Progenitor cell of endocrine pancreas (in vitro differentiated cells): ENCODE measurements at places on chromosomes 2 and 18. TPM values are rescaled to one million over a fixed set of nuclear protein-coding genes. Genes with fewer than 3 reads are reported as not detected.

DNAJC5G gene
- total RNA-seq = not detected in 2 replicates

NXPH2 gene
- 5.3 and 5.9 TPM in 2 replicates for total RNA-seq

GRCh38 chr2:10016802-10017258, 26.5 kb upstream of the KLF11 start:
- DNase-seq = no peak

- DNase-seq = no peak
These were observed 12.6 kb downstream of the MRPL44 start for GRCh38 chr2:223969856-223970255.

DNA sequence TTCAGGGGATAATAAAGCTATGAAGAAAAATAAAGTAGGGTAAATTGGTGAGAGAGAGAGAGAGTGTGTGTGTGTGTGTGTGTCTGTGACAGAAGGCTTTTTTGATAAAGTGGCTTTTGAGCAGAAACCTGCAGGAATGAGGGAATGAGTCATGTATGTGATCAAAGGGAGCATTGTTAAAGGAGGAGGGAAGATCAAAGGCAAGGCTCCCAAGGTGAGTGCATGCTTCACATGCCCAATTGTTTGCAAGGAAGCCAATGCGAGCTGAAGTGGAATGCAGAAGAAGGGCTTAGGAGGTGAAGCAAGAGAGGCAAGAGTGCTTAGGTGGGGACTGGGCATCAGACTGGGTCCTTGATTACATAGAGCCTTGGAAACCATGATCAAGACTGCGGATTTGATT, 96.8 kb downstream of the DNAH6 start:
- DNase-seq = no peak

INO80C gene
- total RNA-seq = 30.0 and 31.6 TPM in 2 replicates

COL4A4 gene
- total RNA-seq = 0.41 and 0.44 TPM in 2 replicates

MAPK4 gene
- 14.8 and 16.3 TPM in 2 replicates for total RNA-seq

CTLA4 gene
- not detected in 2 replicates for total RNA-seq

DNA sequence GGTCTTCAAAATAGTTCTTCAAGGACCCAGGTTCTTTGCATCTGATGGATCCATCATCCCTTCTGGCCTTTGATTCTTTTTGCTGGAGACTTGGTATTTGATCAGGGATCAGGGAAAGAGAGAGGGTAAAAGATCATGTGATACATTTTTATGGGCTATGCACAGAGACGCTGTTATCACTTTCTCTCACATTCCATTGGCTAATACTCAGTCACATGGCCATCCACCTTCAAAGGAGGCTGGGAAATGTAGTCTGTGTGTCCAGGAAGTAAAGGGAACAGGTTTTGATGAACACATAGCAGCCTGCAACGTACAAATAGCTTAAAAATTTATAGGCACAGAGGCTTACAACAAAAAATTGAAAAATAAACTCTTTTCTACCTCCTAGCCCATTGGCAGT, 629.6 kb upstream of the FANCL start:
- no peak for DNase-seq

KHK gene
- 4.4 and 5.2 TPM in 2 replicates for total RNA-seq

CCDC148 gene
- total RNA-seq = 3.9 and 4.6 TPM in 2 replicates

DNA sequence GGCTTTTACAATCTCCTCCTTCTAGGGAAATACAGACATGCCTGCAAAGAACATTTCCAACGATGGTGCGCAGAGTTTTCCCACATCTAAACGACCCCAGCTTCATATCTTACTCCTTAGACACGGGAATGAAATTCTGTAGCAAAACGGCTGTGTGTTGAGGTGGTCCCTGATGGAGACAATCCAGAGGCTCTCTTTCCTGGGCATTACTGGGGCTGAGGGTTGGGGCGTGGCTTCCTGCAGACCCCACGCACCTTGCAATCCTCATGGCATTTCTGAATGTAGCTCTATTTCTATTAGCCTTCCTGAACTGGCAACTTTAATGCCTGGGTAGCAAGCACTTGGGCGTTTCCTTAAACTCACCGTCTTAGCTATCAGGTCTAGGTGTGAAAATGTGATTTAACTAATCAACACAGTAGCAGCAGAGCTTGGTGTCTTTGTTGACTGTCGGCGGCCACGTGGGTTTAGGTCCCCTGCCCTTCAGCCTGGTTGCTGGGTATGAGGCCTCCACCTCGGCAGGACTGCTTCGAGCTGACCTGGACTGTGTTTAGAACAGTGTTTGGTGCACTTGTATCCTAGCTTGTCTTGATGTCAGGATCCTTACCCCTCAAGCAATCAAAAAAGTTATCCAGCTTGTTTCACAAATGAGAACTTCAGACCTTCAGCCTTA, 242.8 kb downstream of the GBX2 start:
- no peak for DNase-seq

SERPINB11 gene
- total RNA-seq = not detected in 2 replicates
